ENCODE measurements at places on chromosomes 7 and 10.

GRCh38 chr7:66189695-66190503, 15.2 kb upstream of the TPST1 start:
- DNase-seq: no peak

GRCh38 chr10:12381536-12382156, 32.3 kb downstream of the CAMK1D start:
- DNase-seq: no peak

- no peak for DNase-seq
Measured at GRCh38 chr10:71053169-71053895, 159.0 kb upstream of the UNC5B start.

- no peak for DNase-seq
Measured at GRCh38 chr7:50558294-50559053, 6.7 kb downstream of the DDC start.

DNA sequence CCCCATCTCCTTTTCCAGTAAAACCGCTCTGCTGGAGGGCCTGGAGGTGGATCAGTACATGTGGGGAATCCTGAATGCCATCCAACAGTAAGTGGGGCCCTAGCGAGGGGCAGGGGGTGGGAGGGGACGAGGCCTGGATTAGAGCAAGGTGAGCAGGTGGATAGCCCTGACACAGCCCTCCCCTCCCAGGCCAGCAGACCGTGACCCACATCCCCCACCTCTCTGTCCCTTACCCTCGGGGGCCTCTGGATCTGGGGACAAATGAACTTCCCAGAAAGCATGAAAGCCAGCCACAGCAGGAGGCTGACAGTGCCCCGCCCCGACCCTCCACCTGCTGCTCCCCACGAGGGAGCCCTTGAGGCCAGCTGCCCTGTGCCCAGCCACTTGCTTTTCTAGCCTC, 41.8 kb upstream of the PPIF start:
- no peak for DNase-seq

DNA sequence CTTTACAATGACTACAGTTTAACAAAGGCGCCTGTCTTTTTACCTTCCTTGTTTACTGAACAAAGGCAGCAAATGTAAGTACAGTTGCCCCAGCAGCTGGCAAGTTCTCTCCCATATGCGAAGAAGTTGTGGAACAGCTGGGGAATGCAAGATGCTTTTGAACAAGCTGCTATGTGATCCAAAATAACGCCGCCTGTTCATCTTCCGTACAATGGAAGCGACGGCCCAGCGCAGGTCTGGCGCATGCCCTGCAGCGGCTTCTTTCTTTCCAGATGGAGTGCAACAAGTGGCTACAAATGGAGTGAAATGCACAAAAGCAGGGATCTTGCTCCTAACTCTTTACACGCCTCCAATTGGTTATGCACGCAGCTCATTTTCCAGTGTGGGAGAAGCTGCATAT, 97.0 kb upstream of the SVIL start:
- no peak for DNase-seq

DNA sequence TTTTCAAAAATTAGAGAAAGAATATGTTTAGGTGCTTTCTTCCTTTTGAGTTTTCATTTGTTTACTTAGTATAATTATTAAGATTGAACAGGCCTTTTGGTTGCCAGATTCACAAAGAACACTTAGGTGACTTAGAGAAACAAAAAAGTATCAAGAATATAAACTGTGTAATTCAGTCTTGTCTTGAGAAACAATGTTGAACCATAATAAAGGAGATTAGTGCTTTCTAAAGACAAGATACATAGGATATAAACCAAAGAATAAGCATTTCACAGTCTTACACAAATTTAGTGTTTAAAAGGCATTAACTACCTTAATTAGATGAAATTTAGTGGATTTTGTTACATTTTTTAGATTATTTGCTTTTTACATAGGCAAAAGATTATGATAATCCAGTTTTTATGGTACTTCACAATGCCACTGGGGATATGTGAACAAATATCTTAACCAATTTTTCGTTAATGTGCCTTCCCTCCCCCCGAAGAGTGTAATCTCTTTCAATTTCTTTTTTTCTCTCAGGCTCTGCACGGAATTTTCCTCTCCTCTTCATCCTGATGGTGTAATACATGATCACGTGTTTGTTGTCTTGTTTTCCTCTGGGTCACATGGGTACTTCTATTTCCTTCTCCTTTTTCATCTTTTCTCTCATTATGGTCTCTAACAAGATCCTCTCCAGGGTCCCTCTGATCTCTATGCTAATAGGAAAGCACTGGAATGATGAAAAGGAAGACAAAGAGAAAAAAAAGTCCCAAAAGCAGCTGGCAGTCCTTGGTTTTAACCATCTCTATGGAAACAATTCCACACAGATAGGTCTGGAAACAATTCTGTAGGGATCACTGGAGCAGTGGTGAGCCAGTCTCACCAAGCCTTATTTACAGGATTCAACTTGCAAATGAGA, 3.7 kb upstream of the HNRNPH3 start:
- DNase-seq: no peak

- DNase-seq: no peak
Measured at GRCh38 chr10:131943021-131943814, 38.5 kb downstream of the BNIP3 start.

GRCh38 chr10:33660329-33660728, 325.9 kb upstream of the NRP1 start:
- DNase-seq: no peak

- DNase-seq: no peak
Measured at GRCh38 chr7:132207211-132207610, 369.1 kb downstream of the PLXNA4 start.

- DNase-seq: no peak
Measured at GRCh38 chr7:74334030-74334429, 44.8 kb downstream of the CLIP2 start.

DNA sequence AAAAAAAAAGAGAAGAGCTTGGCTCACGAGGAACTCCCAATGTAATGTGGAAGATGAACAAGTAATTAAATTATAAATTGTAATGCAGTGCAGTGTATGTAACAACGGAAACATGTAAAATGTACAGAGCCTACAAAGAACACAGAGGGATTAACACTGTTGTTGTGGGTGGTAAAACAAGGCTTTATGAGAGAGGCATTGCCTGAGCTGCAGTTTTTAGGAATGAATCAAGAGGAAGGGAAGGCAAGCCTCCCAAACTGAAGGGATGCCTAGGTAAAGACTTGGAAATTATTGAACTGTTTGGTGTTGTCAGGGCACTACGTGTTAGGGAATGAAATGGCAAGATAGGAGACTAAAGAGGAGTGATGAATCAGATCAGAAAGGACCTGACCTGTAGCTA, 213.7 kb downstream of the HTR7 start:
- no peak for DNase-seq

DNA sequence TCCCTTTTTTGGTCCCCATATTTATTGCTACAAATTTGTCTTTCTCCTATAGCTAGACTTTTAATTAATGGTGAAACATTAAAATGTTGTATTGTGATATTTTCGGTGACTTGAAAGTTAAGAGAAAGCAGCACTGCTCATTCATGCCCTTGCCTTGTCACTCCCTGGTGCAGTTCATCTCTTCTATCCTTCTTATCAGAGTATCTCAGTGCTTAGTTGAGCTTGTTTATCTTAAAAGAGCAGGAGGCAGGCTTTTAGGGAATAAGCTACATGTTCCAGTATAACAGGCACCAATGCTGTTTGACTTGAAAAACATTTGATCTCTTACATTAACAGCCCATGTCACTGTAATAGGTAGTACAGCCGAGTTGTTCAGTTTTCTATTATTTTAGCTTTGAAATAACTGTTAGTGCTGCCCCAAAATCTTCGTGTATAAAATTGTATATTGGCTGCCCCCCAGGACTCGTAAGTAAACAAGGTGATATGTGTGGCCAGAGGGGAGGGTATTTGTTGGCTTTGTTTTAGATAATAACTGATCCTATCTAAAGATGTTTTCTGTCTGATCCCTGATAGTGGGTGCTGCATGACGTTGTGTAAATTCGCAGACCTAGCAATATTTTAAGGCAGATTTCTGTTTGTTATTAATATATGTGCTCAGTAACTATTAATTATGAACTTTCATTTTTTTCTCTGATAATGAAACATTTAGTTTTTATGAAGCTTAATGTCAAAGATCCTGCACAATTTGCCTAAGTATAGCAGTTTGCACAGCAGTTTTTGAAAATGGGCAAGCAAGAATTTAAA, 96.5 kb downstream of the BTRC start:
- no peak for DNase-seq

DNA sequence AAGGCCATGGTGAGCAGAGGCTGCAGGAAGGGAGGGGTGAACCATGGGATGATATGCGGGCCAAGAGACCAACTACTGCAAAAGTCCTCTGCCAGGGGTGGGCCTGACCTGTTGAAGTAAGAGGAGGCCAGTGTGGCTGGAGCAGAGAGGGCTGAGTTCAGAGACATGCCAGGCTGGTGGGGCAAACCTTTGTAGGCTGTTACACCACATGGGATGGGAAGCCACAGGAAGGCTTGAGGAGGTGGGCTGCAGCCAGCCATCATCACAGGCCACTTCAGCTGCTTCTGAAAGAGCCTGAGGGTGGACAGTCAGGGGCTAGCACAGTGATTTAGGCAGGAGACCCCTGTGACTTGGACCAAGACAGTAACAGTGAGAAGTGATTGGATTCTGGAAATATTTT, 20.3 kb downstream of the CXCL12 start:
- DNase-seq: no peak

DNA sequence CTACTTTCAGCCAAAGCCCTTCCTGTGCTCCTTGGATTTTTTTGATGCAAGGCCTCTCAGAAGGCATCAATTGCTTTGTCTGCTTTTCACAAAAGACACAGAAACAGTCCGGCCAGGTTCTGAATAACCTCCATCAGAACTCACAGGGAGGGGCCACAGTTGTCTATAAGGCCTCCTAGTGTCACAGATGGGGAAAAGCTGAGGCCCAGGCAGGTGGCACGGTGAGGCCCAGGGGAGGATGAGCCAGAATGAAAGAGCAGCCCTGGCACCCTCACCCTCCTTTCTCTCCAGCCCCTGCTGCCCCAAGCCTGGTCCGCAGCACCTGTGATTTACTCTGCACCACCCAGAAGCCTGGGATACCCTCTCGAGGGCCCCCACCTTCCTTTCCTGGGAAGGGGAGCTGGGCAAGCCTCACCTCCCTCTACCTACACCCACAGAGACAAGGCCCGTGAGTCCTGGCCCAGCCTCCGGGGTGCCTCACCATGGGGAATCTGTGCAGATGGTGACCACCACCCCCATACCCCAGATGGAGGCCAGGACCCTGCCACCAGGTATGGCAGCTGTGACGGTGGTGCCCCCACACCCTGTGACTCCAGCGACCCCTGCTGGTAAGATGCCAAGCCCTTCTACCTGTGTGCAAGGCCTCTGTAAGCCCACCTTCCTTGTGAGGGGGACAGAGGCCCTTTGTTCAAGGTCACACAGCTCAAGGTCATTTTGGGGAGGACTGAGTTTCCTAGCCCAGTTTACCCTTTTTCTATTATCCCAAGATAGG, 26.2 kb upstream of the ZNF467 start:
- no peak for DNase-seq

DNA sequence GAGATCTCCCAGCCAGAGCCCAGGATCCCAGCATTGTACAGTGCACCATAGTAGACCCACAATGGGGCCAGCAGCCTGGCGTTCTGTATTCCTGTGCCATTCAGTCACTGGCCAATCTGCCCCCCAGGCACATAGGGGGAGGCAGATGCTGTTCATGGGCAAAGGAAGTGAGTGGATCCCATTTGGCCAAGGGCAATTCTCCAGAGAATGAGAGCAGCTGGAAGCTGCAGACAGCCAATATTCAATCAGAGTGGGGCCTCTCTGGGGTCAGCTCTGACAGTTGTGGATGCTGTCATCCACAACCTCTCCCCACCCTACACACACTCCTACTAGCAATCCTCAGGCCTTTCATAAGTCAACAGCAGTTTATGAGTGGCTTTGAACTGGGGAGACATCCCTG, 17.5 kb downstream of the STEAP1B start:
- DNase-seq: no peak

- DNase-seq: no peak
Measured at GRCh38 chr7:30770845-30771173, 408 bp upstream of the MINDY4 start.
